Testis (tissue), 5 donors: ENCODE measurements at places on chromosomes 2 and 18. TPM values are rescaled to one million over a fixed set of nuclear protein-coding genes. Genes with fewer than 3 reads are reported as not detected.
A peak's percentile ranks its signal among the peaks of the same experiment; 100 is the strongest.

DNA sequence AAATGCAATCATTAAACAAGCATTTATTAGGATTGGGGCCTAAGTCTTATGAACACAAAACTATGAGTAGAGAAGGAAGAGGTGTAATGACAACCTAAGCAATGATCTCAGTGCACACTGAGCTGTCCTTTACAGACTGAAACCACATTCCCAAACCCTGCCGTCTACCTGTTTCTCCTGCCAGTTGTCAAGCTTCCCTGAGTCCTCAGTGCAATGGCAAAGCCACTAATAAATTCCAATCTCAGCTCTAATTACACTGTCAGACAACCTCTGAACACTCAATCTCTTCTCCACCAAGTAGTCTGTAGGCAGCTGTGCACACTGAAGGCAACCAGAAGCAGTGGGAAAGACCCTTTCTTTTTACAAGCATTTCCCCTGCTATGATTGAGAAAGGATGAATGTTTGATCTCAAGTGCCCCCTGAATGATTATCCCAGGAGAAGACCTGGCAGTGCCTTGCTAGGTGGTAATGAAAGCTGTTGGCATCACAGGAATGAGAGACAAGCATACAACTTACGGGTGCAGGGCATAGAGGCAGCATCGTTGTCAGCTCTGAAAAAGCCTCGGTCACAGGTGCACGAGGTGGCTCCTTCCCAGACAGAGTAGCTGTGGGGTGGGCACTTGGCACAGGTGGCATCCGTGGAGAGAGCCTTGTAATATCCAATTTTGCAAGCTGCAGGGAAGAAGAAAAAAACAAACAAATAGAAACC, 71.4 kb downstream of the EPHA4 start:
- H3K36me3 ChIP-seq: no peaks in the 10 kb centered on the region
- H3K4me1 ChIP-seq: no peaks in the 10 kb centered on the region
- no peak for DNase-seq

DNA sequence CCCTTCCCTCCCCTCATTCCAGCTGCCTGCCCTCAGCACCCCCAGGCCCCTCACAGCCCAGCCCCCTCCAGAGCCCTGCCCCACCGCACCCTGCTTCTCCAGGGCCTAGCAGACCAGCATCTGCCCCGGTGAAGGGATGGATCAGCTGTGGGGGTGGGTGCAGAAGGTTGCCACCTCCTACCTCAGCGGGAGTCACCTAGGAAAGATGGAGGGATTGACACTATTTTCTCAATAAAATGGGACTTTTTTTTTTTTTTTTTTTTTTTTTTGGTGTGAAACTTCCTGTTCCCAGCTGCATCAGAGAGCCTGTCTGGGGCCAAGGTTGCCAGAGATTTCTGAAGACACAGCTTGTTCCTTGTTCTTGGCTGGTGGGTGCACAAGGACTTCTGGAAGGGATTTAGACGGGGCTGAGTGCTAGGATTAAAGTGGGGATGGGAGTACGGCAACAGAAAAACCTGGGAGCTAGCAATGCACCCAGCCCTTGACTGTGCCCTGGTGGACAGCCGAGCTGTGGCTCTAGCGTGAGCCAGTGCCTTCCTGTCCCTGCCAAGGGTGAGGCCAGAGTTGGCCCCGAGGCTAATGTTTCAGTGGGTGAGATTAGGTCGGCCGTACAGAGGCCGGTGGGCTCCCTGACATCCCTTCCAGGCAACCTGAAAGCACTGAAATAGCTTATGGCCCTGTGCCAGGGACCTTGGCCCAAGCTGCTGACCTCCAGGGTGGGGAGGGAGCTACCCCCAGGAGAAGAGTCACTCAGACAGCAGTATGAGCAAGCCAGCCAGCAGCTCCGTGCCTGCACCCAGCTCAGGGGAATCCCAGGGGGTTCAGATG, 4.6 kb downstream of the B3GNT7 start:
- DNase-seq: peak; percentile 76
- H3K36me3 ChIP-seq: no peaks in the 10 kb centered on the region
- peaks cover 29% of the 10 kb centered on the region for H3K4me1 ChIP-seq
- H3K4me3 ChIP-seq: no peak overlapping the region
- H3K27me3 ChIP-seq: no peaks in the 10 kb centered on the region
- H3K27ac ChIP-seq: peak overlapping the region; percentile 72

GRCh38 chr2:159169187-159169586, 117.3 kb downstream of the WDSUB1 start:
- H3K4me1 ChIP-seq: no peaks in the 10 kb centered on the region
- no peak overlapping the region for H3K4me3 ChIP-seq
- no peak for DNase-seq

DNA sequence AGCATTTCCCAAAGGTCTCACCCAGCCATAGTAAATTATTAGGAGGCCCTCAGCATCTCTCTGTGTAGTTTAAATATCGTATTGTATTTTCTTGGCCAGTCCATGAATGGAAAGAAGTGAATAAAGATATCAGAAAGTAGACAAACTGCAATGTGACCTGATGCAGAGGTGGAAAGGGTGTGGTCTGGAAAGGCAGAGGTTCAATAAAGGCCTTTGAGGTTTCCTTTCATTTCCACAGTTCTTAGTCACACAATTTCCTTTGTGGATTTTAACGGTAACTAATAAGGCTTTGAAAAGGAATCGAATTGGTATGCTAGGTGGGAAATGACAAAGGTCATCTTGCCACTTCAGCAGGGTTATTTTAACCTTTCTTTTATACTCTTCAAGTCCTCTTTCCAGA, 20.1 kb upstream of the WIPF1 start:
- no peaks in the 10 kb centered on the region for H3K27me3 ChIP-seq
- H3K27ac ChIP-seq: no peak overlapping the region
- no peaks in the 10 kb centered on the region for H3K36me3 ChIP-seq
- H3K4me3 ChIP-seq: no peak overlapping the region

GRCh38 chr2:231199219-231199618, 788 bp downstream of the ARMC9 start:
- no peak for DNase-seq
- no peaks in the 10 kb centered on the region for H3K27me3 ChIP-seq
- no peaks in the 10 kb centered on the region for H3K36me3 ChIP-seq
- peak overlapping the region; percentile 86 for H3K4me3 ChIP-seq
- peaks cover 5% of the 10 kb centered on the region for H3K4me1 ChIP-seq

GRCh38 chr2:48601349-48601748, 16.3 kb upstream of the GTF2A1L start:
- no peaks in the 10 kb centered on the region for H3K4me1 ChIP-seq
- no peak overlapping the region for H3K4me3 ChIP-seq
- H3K27ac ChIP-seq: no peak overlapping the region
- H3K36me3 ChIP-seq: no peaks in the 10 kb centered on the region
- no peaks in the 10 kb centered on the region for H3K27me3 ChIP-seq
- peak; percentile 62 for DNase-seq

DNA sequence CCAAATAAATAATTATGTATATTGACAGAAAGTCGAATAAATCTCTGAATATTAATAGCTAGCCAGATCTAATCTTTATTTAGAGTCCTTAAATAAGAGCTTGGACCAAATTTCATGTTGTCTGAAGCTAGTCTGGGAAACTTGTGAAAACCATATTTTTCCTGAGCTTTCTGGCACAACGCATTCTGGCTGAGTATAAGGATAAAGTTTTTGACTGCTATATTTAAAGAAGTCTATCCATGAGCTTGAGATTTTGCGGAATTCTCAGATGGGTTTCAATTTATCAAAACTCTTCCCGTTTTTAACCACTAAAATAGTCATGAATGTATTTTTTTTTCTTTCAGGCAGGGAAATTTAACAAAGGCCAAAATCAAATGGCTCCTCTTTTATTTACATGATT, 23.8 kb downstream of the FAP start:
- no peak for DNase-seq
- no peaks in the 10 kb centered on the region for H3K4me1 ChIP-seq
- no peak overlapping the region for H3K27ac ChIP-seq

- H3K4me3 ChIP-seq: no peak overlapping the region
- no peaks in the 10 kb centered on the region for H3K27me3 ChIP-seq
- peaks cover 7% of the 10 kb centered on the region for H3K4me1 ChIP-seq
- no peaks in the 10 kb centered on the region for H3K36me3 ChIP-seq
Measured at GRCh38 chr2:240833724-240834285, 13.8 kb upstream of the KIF1A start.

FBXO41 gene
- polyA plus RNA-seq: 4.9 TPM

NAT8 gene
- polyA plus RNA-seq: 6.0 TPM

ATP5F1A gene
- polyA plus RNA-seq: 430 TPM

- no peak for DNase-seq
- H3K4me3 ChIP-seq: no peak overlapping the region
- no peaks in the 10 kb centered on the region for H3K4me1 ChIP-seq
- no peaks in the 10 kb centered on the region for H3K36me3 ChIP-seq
- no peaks in the 10 kb centered on the region for H3K27me3 ChIP-seq
- no peak overlapping the region for H3K27ac ChIP-seq
Measured at GRCh38 chr2:145623136-145623535, 1103.2 kb upstream of the ZEB2 start.

DNA sequence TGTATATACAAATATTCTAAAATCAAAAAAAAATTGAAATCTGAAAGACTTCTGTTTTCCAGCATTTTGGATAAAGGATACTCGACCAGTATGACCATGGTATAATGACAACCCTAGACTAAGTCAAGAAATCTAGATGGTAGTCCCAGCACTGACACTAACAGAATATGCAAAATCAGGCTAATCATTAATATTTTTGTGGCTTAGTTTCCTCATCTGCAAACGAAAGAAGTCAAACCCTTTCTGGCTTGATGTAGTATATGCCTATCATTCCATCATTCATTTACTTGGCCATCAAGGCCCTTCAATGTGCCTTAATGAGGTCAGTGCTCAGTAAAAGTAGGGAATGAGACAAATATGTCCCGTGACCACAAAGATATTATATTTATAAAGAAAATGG, 83.5 kb downstream of the NCKAP5 start:
- no peak for DNase-seq
- no peaks in the 10 kb centered on the region for H3K36me3 ChIP-seq
- H3K4me3 ChIP-seq: no peak overlapping the region
- no peaks in the 10 kb centered on the region for H3K4me1 ChIP-seq
- H3K27me3 ChIP-seq: no peaks in the 10 kb centered on the region

LTBP1 gene
- polyA plus RNA-seq: 44.0 TPM

HTR2B gene
- 0.71 TPM for polyA plus RNA-seq

GRCh38 chr18:45505497-45506206, 109.6 kb upstream of the SLC14A2 start:
- H3K36me3 ChIP-seq: no peaks in the 10 kb centered on the region
- no peaks in the 10 kb centered on the region for H3K27me3 ChIP-seq
- H3K4me3 ChIP-seq: no peak overlapping the region
- H3K27ac ChIP-seq: no peak overlapping the region
- no peak for DNase-seq
